ENCODE measurements at places on chromosomes 4 and X. TPM values are rescaled to one million over a fixed set of nuclear protein-coding genes. Genes with fewer than 3 reads are reported as not detected.

RIPPLY1 gene
- not detected for total RNA-seq

DNA sequence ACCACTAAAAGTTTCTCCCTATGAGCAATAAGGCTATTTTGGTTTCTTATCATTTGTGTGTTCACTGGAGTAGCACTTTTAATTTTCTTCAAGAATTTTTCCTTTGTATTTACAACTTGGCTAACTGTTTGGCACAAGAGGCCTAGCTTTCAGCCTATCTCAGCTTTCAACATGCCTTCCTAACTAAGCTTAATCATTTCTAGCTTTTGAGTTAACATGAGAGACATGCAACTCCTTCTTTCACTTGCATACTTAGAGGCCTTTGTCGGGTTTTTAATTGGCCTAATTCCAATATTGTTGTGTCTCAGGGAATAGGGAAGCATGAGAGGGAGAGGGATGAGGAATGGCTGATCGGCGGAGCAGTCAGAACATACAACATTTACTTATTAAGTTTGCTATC lies 349.8 kb downstream of the OPHN1 start:
- H3K4me1 ChIP-seq = no peaks in the 10 kb centered on the region
- no peak overlapping the region for H3K4me3 ChIP-seq
- no peak for DNase-seq

XG gene
- total RNA-seq = not detected

DNA sequence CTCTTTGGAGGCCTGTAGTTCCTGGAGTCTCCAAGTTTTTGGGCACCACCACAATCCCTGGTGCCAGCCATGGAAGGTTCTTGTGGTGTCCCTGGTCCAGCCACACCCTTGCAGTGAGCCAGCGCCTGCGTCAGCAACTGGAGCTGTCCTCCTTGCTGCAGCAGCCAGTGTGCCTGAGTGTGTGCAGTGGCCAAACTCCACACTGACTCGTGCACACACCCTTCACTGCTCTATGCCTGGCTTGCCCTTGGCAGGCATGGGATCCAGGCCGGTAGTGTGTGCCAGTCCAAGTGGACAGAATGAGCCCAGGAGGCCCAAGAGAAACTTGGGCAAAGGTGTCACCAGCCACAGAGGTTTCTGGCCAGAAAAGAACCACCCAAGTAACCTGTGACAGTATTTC lies 1074.0 kb downstream of the PCDH18 start:
- H3K36me3 ChIP-seq = no peaks in the 10 kb centered on the region
- no peak overlapping the region for H3K4me3 ChIP-seq
- DNase-seq = no peak

DNA sequence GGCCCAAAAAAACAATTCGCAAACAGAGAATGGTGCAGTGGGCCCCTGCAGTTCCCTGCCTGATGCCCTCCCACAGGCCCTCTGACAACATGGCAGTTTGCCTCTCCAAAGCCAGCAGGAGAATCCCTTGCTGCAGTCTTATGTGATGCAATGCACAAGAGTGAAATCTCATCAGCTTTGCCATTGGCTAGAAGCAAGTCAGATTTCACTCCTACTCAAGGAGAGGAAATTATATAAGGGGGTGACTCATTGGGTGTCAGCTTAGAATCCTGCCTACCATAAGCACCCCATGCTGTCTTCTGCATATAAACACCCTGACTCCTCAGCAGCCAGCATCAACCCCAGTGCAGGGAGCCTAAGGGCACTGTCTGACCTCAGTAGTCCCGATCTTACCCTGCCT lies 157.3 kb upstream of the LDB2 start:
- no peak for DNase-seq
- H3K27ac ChIP-seq = no peak overlapping the region
- H3K4me1 ChIP-seq = no peaks in the 10 kb centered on the region
- H3K36me3 ChIP-seq = no peaks in the 10 kb centered on the region
- no peaks in the 10 kb centered on the region for H3K27me3 ChIP-seq

DNA sequence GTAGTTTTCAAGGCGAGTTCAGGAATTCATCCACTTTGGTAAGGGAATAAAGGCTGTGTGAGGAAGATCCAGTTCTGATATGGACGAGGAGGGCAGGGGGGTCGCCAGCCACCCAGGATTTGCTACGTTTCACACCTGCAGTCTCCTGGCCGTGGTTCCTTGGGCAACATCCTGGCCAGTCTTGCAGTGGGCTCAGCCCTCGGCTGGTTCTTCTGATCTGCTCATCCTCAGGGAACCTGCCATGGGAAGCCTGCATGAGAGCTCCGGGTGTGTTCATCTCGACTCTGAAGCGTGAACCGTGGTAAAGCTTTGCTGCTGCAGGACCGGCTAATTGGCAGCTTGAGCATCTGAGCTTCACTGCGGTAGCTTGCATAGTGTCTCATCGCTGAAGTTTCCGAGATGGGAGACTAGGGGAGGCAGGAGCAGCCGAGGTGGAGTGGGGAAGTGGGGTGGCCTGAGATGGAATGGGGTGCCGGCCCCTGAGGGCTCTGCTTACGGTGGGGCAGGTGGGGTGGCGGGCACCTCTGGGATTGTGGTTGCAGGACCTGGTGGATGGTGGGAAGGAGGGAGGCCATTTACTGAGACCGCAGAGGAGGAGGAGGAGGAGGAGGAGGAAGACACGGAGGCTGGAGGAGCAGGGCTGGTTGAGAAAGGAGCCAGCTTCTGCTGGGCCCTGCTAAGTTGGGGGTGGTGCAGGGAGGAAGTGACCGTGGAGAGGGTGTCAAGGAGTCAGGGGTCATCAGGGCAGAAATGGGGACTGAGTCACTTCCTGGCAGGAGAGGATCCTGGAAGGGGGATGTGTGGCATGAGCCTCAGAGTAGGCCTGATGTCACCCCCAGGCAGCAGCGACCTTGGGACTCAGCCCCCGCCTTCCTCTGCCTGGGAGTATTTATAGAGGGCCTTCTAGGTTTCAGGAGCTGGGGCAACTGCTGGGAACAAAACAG lies 213.1 kb upstream of the PSAPL1 start:
- H3K27ac ChIP-seq = peak overlapping the region; percentile 96
- DNase-seq = no peak
- no peaks in the 10 kb centered on the region for H3K36me3 ChIP-seq
- H3K4me3 ChIP-seq = no peak overlapping the region
- H3K27me3 ChIP-seq = no peaks in the 10 kb centered on the region

- no peaks in the 10 kb centered on the region for H3K27me3 ChIP-seq
- no peak for DNase-seq
- no peaks in the 10 kb centered on the region for H3K36me3 ChIP-seq
- H3K27ac ChIP-seq = no peak overlapping the region
- H3K4me1 ChIP-seq = no peaks in the 10 kb centered on the region
- H3K4me3 ChIP-seq = no peak overlapping the region
Measured at GRCh38 chrX:93695981-93696380, 22.0 kb downstream of the FAM133A start.

IL21 gene
- not detected for total RNA-seq

GRCh38 chr4:15897577-15897976 lies 41.0 kb downstream of the FGFBP1 start:
- no peak for DNase-seq
- H3K4me3 ChIP-seq = no peak overlapping the region
- no peak overlapping the region for H3K27ac ChIP-seq
- peaks cover 10% of the 10 kb centered on the region for H3K4me1 ChIP-seq
- H3K36me3 ChIP-seq = no peaks in the 10 kb centered on the region

PPEF2 gene
- total RNA-seq = not detected

BEX4 gene
- total RNA-seq = 63.0 TPM

FAM50A gene
- 69.0 TPM for total RNA-seq

SLC9B2 gene
- total RNA-seq = 21.6 TPM

STAG2 gene
- 70.7 TPM for total RNA-seq

DNA sequence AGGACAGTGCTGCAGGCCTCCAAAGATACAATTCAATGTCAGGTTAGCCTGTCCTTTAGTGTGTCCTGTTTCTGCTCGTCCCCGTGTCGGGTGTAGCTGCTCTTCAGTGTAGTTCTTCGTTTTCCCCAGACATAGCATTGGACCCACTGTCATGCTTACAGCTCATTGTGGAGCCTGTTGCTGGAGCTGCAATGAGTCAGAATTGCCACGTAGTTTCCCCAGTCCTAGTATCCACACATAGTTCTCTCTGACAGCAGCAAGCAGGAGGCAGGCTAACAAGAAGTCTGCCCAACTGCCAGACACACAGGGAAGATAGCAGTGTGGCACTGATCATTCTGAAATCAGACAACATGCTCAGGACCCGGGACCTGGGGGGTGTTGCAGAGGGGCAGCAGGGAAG lies 49.2 kb downstream of the MOSPD2 start:
- H3K36me3 ChIP-seq = peaks cover 8% of the 10 kb centered on the region
- H3K4me1 ChIP-seq = peaks cover 3% of the 10 kb centered on the region
- no peak overlapping the region for H3K4me3 ChIP-seq

DNA sequence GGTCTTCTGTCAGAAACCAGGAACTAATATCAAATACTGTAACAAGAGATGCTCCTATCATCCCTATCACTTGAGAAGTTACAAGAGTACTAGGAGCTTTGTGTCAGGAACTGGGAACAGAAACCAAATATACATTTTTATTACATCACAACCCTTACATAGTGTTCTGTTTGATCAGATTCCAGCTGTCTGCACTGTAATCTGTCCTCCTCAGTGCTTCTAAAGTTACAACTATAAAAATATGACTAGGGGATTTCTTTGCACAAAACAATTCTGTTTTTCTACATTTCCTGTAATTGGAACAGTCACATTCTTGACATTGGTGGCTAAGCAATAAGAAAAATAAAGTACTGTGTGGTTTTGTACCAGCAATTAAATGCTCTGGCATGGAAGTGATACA lies 686.0 kb downstream of the PDHA2 start:
- no peaks in the 10 kb centered on the region for H3K27me3 ChIP-seq
- no peak overlapping the region for H3K27ac ChIP-seq
- DNase-seq = no peak

GRCh38 chr4:76722838-76723237 lies 175.1 kb downstream of the SOWAHB start:
- H3K36me3 ChIP-seq = peaks cover 2% of the 10 kb centered on the region
- H3K27ac ChIP-seq = peak overlapping the region; percentile 13
- H3K4me1 ChIP-seq = peaks cover 68% of the 10 kb centered on the region
- H3K27me3 ChIP-seq = no peaks in the 10 kb centered on the region
- DNase-seq = no peak

GLRB gene
- total RNA-seq = 8.4 TPM

GRCh38 chr4:72948080-72948479 lies 121.4 kb downstream of the COX18 start:
- no peaks in the 10 kb centered on the region for H3K27me3 ChIP-seq
- H3K4me3 ChIP-seq = no peak overlapping the region
- H3K27ac ChIP-seq = no peak overlapping the region

DNA sequence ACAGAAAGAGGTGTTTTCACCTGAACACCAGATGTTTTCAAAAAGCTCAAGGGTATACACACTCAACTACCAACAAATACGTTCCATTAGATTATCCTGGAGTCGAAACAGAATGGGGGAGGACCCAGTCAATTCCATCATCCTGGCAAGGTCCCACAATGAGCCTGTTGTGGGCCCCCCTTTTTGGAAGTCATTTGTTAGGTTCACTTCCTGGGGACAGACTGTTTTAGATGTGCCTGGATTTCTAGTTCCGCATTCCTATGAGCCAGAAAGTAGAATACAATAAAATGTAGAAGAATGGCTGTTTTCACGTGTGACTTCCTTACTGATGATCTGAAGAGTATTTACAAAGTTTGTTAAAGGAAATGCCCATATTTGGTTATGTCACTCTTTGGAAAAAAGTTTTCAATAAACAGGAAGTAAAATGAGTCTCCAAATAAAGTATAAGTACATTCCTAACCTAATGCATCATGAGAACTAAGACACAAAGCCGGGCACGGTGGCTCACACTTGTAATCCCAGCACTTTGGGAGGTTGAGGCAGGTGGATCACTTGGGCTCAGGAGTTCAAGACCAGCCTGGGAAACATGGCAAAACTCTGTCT lies 192.5 kb downstream of the MAML3 start:
- H3K4me3 ChIP-seq = no peak overlapping the region
- H3K27me3 ChIP-seq = no peaks in the 10 kb centered on the region
- no peak for DNase-seq
- H3K4me1 ChIP-seq = peaks cover 50% of the 10 kb centered on the region
- no peaks in the 10 kb centered on the region for H3K36me3 ChIP-seq

TAF7L gene
- total RNA-seq = 0.19 TPM

EFHC2 gene
- 1.2 TPM for total RNA-seq

ACE2 gene
- total RNA-seq = not detected

SMIM31 gene
- total RNA-seq = not detected

MECP2 gene
- total RNA-seq = 51.0 TPM

DNA sequence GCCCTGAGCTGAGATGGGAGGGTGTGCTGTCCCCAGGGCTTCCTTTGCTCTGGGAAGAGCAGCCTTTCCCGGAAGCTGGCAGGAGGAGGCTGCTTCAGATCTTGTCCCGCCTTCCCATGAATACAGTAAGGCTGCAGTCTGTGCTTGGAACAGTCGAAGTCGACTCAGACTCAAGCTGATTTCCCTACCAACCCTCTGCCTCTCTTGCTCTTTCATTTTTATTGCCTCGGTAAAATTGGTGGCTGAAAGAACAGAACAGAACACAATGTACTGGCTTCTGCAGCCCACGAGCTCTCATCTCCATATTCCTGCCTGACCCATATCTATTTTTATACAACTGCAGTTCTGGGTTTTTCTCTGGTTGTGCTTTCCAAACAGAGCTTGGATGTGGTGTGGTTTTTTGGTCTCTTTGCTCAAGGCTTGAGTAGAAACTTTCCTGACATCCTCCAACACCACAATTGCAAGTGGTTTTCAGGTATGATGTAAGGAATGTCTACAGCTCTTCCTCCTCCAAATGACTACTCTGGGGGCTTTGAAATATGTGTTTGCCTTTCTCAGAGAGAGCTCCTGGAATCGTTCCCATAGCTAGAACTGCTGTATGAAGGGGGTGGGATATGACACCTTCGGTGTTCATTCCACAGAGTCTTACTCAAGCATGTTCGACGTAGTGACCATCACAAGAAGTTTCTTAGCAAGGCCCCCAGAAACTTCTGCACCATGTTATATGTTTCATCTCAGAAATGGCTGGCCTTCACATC lies 61.3 kb downstream of the ENPP6 start:
- no peak for DNase-seq
- H3K27me3 ChIP-seq = peaks cover 4% of the 10 kb centered on the region
- H3K4me3 ChIP-seq = no peak overlapping the region
- no peaks in the 10 kb centered on the region for H3K4me1 ChIP-seq
- no peak overlapping the region for H3K27ac ChIP-seq
- H3K36me3 ChIP-seq = no peaks in the 10 kb centered on the region

SPANXN5 gene
- not detected for total RNA-seq

DNA sequence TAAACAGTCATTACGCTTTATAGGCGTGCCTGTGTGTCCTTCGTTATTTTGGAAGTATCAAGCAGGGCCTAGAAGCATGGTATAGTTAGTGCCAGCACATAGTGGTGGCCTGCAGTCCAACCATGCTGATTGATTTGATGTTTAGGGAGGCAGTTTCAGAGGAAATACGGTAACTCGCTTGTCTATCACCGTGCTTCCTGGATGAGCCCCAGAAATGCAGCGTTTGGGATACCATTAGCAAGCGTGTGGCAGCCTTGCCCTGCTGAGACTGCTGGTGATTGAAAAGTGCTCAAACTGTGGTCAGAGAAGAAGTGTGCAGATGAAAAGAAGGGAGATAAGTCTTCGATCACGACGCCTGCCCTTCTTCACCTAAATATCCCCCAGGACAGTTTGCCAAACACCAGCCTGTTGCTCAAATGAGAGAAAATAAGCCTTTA lies 158.4 kb downstream of the CHIC2 start:
- H3K27me3 ChIP-seq = peaks cover 35% of the 10 kb centered on the region
- H3K4me1 ChIP-seq = peaks cover 32% of the 10 kb centered on the region
- H3K4me3 ChIP-seq = peak overlapping the region; percentile 50
- DNase-seq = no peak

TCEAL6 gene
- not detected for total RNA-seq

FAAH2 gene
- 0.52 TPM for total RNA-seq

- H3K4me3 ChIP-seq = no peak overlapping the region
- no peaks in the 10 kb centered on the region for H3K36me3 ChIP-seq
- DNase-seq = peak; percentile 45
Measured at GRCh38 chr4:80362578-80363181, 27.1 kb downstream of the CFAP299 start.

Data from neural crest cell (in vitro differentiated cells).